Upper lobe of left lung (tissue), 6 donors: ENCODE measurements at places on chromosomes 12 and 14. TPM values are rescaled to one million over a fixed set of nuclear protein-coding genes. Genes with fewer than 3 reads are reported as not detected.

HOXC4 gene
- total RNA-seq, result 0.59 TPM

DYRK2 gene
- total RNA-seq, result 11.3 TPM

C1R gene
- total RNA-seq, result 165 TPM

SLC25A3 gene
- total RNA-seq, result 199 TPM

RNASE1 gene
- 877 TPM for total RNA-seq

JAG2 gene
- total RNA-seq, result 43.4 TPM

ADCY4 gene
- total RNA-seq, result 28.9 TPM

SLCO1A2 gene
- 0.22 TPM for total RNA-seq

POLR3B gene
- total RNA-seq, result 9.2 TPM

WIF1 gene
- total RNA-seq, result 66.9 TPM

TEAD4 gene
- 14.5 TPM for total RNA-seq

SLC16A7 gene
- total RNA-seq, result 21.3 TPM

GRCh38 chr12:48004053-48004941 lies at the start of gene COL2A1:
Gene COL2A1, minus strand, starts transcription at chr12:48004476. Its CDS starts 155 bp downstream, at chr12:48004321.
- peak; percentile 84 for DNase-seq

GRCh38 chr12:102372087-102372486 lies 108.3 kb downstream of the IGF1 start:
- no peak for DNase-seq

GRCh38 chr12:113224955-113225354 lies 3.7 kb downstream of the TPCN1 start:
- no peak for DNase-seq

DNA sequence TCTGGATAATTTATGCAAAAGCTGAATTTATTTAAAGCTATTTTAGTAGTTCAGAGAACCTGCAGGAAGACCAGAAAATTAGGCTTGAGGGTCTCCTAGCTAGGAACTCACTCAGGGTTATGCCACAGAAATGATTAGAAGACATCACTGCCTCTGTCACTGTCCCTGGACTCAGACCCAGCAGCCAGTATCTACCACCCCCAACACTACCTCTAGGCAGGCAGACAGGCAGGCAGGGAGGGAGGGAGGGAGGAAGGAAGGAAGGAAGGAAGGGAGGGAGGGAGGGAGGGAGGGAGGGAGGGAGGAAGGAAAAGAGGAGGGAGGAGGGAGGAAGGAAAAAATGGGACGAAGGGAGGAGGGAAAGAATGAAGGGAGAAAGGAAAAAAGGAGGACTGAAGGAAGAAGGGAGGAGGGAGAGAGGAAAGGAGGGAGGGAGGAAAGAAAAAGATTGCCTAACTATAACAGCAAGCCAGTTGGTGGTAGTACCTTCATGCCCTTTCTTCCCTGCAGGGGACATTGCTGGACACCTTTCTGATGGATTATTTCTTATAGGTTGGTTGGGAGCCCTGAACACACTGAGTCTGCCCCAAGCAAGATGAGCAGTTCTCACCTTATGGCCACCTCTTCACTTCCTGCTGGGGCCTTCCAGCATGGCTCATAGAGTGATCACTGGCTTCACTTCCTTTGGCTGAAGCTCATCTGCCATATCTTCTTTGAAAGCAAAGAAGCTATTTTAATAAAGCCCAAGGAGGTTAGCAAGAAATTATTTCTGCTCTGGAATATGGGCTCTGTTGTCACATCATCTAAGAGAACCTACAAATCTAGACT lies 49.7 kb downstream of the KICS2 start:
- DNase-seq, result no peak

- DNase-seq, result no peak
Observed at GRCh38 chr14:24576771-24577170, 721 bp upstream of the CTSG start.

DNA sequence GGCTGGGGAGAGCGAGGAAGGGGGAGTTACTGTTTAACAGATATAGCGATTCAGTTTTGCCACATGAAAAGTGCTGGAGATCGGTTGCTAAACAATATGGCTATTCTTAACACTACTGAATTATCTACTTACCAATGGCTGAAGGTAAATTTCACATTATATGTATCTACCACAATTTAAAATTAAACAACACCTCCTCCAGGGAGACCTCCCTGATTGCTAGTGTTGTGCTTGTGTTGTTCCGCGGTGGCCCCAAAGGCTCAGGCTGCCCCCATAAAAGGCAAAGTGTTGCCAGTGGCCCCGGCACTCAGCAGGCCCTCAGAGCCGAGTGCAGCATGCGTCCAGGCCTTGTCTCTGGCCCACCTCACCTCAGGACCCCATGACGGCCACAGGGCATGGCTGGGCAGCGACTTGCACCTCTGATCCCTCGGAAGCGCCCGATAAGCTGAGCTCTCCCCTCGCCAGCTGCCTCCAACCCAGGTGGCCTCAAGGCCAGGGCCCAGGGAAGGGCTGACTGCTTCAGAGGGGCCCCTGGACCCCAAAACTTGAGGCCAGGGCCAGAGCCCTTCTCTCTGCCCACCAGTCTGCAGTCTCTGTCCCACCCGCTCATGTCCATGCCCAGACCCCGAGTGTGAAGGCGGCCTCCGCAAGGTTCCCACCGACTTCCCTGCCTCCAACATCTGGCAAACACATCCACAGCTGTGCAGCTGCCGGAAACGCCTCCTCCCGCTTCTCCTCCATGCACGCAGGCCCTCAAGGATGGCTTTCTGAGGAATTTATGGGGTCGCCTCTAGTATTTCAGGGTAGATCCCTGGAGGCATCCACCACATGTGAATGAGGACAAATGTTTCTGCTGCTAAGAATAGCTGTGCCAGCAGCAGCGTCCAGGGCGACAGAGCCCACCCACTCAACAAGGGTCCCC lies 60.0 kb downstream of the NCOR2 start:
- DNase-seq, result no peak

DNA sequence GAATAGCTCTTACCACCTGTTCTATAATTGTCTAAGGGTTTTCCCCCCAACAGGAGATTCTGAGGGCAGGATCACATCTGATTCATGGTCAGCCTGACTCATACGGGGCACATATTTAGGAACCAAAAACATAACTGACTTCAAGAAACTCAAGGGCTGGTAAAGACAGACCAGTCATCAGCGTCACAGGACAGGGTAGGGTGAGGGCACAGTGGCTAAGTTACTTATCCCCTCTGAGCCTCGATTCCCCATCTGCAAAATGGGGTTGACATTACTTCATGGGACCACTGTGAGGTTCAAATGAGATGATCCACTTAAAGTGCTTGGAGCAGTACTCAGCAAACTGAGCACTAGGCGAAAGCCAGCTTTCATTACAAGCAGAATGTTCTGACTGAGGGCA lies 606 bp downstream of the CINP start:
- no peak for DNase-seq

- no peak for DNase-seq
Observed at GRCh38 chr14:98375566-98375965, 896.4 kb downstream of the BCL11B start.

GRCh38 chr14:53032161-53032803 lies 81.4 kb upstream of the FERMT2 start:
- DNase-seq, result no peak

- DNase-seq, result no peak
Observed at GRCh38 chr14:63435838-63436237, 107.3 kb downstream of the PPP2R5E start.

- DNase-seq, result no peak
Observed at GRCh38 chr12:100395811-100396210, 38.9 kb downstream of the SLC17A8 start.

GRCh38 chr12:49706351-49707127 lies 666 bp downstream of the FMNL3 start:
- DNase-seq, result no peak
